ENCODE measurements at places on chromosomes 3 and 15.
A peak's percentile ranks its signal among the peaks of the same experiment; 100 is the strongest.

GRCh38 chr15:72538931-72539330 lies 64.8 kb downstream of the ARIH1 start:
- DNase-seq, result no peak

GRCh38 chr3:69353088-69353478 lies 32.8 kb downstream of the FRMD4B start:
- no peak for DNase-seq

DNA sequence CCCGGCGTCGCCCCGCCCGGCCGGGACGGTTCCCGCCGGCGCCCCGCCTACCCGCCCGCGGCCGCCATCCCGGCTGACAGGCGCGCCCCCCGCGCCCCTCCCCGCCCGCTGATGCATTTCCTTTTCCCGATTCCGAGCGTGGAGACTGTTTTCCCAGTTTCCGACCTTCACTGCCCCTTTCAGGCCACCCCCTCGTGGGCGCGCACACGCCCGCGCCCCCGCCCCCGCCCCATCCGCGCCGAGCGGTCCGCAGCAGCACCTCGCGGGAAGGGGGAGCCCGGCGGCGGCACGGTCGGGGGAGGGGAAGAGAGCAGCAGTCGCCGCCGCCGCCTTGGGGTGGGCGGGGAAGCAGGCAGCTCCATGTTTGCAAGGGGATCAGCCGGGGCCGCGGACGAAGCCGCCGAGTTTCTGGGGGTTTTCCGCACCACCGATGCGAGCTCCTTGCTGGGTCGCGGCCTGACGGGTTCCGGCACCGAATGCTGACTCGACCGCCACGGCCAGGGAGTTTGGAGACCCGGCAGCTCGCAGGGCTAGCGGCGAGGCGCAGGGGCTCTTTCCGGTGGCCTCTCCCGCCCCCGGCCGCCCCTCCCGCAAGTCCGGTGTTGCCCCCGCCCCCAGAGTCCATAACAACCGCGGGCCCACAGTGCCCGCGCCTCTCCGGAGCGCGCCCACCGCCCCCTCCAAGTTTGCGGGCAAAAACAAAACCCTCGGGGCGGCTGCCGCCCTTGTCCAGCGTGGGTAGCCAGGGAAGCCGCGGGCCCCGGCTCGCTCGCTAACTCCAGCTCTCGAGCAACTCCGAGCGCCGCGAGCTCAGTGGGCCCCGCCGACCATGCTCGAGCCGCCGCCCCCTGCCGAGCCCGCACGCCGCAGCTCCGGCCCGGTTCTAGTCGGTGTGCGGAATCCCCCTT lies 3.2 kb upstream of the SIN3A start:
- DNase-seq, result peak; percentile 68

- DNase-seq, result no peak
These were observed 146.8 kb downstream of the TPRA1 start for GRCh38 chr3:127443581-127444375.

GRCh38 chr3:78937475-78937874 lies 830.3 kb downstream of the ROBO1 start:
- DNase-seq, result no peak

DNA sequence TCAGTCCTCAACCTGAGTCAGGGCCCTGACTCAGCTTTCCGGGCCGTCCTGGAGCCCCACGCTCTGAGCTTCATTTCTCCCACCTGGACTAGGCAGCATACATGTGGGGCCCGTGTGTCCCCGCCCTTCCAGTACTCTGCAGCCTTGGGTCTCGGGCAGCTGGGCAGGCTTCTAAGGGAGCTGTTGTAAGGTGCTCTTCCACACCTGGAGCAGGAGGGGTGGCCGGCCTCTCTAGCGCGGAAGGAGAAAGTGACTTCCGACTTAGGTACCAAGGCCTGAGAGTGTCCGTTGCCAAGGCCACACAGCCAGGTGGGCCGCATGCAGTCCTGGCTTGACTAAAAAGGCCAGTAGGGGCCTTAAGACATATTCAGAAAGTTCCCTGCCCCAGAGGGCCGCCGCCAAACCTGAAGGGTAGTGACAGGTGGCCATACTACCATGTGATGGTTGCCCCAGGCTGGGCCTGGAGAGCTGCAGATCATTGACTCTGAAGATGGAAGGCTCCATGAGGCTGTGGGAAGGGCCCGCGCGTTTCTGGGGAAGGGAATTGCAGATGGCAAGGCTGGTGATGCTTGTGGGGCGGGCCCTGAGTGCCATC lies 9.4 kb upstream of the SEMA3B start:
- no peak for DNase-seq

DNA sequence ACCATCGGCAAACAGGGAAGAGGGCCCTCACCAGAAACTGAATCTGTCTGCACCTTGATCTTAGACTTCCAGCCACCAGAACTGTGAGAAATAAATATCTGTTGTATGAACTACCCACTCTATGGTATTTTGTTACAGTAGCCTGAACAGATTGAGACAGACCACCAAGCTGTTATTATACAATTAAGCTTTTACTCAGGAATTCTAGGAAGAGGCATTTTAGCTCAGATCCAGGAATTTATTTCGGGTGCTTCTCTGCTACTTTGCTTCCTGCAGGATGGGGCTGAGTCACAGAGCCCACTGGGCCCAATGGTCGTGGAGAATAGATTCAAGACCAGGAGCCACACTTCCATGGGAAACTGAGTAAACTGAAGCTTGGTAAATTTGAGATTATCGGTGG lies 145.5 kb upstream of the PFN2 start:
- no peak for DNase-seq

DNA sequence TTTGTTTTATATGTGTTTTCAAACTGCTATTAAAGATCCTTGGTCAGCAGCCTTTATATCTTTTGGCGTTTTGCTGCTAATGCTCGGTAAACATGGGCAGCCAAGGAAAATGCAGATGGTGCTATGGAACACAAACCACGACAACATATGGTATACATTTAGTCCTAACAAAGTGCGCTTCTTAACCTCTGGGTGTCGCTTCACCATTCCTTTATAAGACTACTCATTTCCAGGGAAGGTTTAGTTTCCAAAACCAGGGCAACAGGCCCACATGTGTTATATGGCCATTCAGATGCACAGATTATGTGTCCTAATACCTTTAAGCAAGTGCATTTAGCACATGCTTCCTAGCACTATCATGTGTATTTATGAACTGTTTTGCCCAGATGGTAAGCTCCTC lies 14.7 kb downstream of the SHOX2 start:
- DNase-seq, result no peak

GRCh38 chr15:86355361-86355760 lies 275.7 kb downstream of the AGBL1 start:
- no peak for DNase-seq

GRCh38 chr3:137514853-137515252 lies 249.3 kb upstream of the SOX14 start:
- no peak for DNase-seq

- DNase-seq, result no peak
These were observed 460.7 kb upstream of the RASGRP1 start for GRCh38 chr15:39025321-39025720.

- no peak for DNase-seq
These were observed 575 bp downstream of the LEO1 start for GRCh38 chr15:51971032-51971374.

- DNase-seq, result no peak
These were observed 218.4 kb downstream of the ABHD5 start for GRCh38 chr3:43909149-43909548.

DNA sequence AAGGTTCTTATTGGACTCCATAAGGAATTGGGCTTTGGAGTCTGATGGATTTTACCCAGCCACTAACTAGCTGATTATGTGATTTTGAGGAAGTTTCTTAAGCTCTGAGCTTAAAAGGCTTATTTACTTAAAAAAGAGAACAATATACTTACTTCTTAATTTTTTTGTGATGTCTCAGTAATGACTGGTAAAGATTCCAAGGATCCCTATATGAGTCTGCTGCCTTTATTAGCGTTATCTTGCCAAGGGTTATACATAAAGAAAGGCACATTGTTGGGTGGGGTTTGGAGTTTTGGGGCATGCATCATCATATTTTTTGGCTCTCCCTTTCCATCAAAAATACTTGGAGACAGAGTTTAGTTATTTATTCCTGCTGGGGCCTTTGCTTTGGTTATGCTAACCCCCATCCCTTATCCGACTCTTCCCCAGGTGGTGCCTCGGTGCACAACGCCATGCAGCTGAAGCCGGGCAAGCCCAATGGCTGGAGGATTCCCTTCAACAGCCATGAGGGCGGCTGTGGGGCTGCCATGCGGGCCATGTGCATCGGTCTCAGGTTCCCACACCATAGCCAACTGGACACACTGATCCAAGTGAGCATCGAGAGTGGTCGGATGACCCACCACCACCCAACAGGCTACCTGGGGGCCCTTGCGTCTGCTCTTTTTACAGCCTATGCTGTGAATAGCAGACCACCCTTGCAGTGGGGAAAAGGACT lies 6.7 kb downstream of the ADPRH start:
- DNase-seq, result no peak

DNA sequence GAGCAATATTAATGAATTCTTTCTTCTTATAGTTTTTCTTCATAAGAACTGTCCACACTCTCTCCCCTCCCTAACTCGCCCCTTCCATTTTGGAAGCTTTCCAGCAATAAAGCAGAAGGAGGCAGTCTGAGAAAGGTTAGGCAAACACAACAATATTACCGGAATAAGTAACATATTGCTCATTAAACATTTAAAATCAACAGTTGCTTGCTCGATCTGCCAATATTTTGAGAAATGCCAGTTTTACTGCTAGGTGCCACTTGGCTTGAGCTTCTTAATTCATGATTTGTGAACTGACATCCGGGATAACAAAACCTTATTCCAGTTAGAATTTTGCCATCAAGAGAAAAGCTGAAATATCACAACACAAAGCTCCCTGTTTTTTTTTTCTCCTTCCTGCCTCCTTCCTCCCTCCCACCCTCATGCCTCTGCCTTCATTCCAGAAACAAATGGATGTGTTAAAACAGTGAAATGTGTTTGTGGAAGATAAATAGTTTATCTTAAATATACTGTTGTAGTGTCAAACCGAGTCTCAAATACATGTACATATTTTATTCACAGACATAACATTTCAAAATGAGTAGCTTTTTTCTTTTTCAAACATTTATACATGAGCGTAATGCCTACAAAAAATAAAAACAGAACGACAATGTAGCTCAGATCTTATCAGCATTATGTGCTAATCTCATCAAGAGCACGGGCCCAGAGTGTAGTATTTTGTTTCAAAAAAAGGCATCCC lies 253.7 kb downstream of the GAP43 start:
- no peak for DNase-seq

DNA sequence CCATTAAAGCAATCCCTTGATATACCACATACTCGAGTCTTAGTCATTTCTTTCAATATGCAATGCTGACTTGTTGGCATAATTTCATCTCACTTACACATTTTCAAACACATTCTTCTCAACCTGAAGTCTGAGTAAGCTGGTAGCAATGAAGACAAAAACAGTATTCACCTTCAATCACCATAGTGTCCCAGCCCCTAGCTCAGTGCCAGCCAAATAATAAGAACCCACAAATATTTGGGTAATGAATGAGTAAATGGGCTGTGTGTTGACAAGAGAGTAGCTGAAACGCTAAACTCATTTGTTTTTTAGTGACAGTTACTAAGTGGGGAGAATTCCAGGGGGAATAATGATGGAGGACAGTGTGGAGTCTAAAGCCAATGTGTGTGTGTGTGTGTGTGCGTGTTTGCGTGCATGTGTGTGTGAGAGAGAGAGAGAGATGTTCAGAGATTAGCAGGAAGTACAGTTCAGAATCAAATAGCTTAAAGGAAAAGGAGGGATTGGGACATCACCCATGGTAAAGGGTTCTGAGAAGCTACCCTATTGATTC lies 165.7 kb downstream of the GAP43 start:
- no peak for DNase-seq

GRCh38 chr3:153396581-153396980 lies 234.6 kb downstream of the RAP2B start:
- no peak for DNase-seq

DNA sequence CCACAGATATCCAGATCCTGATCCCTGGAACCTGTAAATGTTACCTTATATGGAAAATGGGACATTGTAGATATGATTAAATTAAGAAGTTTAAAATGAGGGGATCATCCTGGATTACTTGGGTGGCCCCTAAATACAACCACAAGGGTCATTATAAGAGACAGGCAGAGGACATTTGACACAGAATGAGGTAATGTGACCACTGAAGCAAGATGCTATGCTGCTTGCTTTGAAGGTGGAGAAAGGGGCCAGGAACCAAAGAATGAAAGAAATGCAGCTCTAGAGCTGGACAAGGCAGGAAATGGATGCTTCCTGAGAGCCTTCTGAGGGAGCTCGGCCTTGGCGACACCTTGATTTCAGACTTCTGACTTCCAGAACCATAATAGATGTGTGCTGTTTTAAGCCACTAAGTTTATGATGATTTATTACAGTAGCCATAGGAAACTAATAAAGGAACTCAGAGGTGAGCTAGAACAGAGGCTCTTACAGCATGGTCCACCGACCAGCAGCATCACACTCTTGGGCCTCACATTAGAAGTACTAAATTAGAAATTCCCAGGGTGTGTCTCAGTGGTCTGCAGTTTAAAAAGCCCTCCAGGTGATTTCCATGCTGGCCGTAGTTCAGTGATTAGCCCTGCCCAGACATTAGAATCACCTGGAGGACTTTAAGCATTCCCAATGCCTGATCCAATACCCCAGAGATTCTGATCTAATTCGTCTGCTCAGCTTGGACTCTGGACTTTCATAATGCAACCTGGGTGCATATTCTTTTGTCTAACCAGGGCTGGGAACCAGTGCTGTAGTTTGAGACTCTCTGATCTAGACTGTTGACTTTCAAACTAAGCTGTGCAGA lies 7.5 kb downstream of the COLQ start:
- no peak for DNase-seq

DNA sequence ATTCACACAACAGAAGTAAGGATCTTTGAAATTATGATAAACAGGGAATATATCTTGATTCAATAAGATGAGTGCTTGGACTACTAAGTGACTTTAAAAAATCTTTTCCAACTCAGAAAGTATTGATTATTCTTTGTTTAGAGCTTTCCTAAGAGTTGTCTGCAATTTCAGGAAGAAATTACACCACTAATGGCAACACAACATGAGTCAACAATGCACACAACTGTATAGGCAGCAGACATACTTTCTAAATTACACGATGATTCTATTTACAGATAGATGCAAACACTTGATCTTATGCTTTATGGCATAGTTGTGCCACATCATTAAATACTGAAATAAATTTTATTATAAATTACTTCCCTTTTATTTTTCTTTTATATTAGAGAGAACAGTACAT lies 4.4 kb downstream of the NAA50 start:
- DNase-seq, result no peak

GRCh38 chr15:73631915-73632669 lies 1.1 kb downstream of the NPTN start:
- no peak for DNase-seq

DNA sequence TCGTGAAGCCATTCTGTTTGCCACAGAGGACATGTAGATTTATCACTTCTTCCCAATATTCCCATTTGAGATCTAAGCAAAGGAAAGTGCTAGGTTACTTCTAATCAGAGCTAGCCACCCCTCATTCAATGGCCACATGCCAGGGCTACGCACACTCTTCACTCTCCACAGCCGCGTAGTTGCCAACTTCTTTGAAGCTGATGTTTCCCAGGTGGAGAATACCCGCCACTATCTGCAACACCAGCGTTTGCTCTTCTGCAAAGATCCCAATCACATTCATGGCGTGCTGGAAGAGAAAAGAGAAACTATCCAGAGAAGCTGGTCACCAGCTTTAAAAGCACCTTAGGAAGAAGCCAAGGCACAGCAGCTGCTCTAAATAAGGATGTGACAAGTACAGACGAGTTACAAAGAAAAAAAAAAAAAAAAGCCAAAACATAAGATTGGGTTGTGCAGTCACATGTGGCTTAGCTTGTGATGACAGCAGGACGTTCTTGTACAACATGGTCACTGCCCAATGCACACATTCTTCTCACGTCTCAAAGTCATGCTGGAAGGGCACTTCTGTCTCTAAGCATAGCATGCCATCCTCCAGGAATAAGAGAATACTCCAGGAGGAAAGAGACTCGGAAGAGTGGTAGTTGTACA lies 16.4 kb downstream of the LDHAL6B start:
- no peak for DNase-seq
